Stimulated activated CD4-positive, alpha-beta T cell treated with anti-CD3 and anti-CD28 coated beads, Interleukin-4, amount 100 ng/mL, for 1 hour (primary cell): ENCODE measurements at places on chromosomes 3 and 15.
A peak's percentile ranks its signal among the peaks of the same experiment; 100 is the strongest.

DNA sequence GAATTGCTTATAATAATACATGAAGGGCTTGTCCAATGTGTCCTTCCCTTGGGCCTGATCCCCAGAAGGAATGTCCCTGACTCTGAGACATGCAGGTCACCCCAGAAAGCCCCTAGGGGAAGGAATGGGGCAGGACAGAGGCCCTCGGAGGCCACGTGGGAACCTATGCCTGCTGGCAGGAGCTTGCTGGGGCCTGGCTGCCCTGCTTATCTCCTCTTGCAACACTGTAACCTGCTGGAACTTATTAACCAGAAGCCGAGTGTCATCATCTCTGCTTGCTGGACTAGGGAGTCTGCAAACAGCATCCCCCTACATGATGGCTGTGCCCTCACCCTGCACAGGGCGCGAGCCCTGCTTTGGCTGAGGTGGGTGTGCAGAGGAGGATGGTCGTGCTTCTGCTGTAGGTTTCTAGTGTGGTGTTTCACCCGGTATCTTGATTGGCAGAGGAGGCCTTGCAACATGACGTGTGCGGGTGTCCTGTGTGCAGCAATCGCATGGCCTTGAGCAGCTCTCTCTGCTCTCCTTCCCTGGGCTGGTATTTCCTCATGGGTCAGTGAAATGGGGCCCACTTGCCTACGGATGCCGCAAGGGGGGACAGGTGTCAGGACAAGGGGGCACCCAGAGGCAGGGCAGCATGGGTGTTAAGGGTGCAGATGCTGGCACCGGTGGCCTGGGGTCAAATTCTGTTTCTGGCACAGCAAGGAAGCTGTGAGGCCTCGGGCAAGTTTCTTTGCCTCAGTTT, 5.0 kb downstream of the CHST13 start:
- no peak for DNase-seq

- no peak for DNase-seq
These were observed 174.8 kb downstream of the POLR2M start for GRCh38 chr15:57881361-57881760.

DNA sequence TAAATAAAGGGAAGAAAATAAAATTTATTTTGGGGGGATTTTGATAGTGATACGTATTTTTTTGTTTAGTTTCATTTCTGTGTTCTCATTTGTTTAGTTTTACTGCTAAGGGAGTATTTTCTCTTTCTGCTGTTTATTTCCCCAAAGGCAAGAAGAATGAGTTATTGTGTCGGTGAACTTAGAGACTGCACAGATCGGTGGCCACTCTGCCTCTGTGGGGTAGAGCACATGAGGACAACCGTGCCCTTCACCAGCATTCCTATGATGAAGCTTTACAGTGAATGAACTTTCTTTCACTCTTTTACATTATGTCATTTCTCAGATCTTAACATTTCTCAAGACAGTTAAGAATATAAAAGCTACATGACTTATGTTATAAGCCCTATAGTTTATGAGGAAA, 214.4 kb downstream of the OCA2 start:
- no peak for DNase-seq

GRCh38 chr15:88649286-88649733, 10.5 kb downstream of the ISG20 start:
- peak; percentile 76 for DNase-seq

DNA sequence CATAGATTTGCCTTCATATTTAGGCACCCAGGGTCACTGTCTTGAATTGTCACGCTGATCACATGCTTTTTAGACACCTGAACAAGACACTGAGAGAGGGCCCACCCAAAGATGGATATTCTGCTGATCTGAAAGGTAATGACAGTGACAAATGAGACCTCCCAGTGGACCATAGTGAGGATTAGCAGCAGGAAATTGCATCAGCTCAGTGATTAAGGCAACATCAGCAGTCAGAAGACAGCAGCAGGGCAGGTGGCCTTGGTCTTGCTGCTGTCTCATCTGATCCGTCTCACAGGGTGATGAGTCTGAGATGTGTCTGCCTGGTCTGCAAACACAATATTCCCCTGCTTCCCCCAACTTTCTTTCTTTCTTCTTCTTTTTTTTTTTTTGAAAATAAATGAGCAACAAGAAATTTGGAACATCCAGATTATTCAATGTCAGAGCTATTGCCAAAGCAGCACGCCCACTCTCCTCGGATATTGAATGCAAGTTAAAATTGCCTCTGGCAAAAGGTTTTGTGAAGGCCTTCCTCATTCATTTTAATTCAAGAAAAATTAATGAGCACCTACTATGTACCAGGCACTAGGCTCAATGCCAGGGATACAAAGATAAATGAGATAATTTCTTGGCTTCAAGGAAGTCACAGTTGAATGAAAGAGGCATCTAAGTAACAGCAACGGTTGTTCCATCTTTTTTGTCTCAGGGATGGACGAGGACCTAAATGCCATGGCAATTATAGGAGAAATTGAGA, 14.1 kb downstream of the OTOL1 start:
- DNase-seq = no peak

DNA sequence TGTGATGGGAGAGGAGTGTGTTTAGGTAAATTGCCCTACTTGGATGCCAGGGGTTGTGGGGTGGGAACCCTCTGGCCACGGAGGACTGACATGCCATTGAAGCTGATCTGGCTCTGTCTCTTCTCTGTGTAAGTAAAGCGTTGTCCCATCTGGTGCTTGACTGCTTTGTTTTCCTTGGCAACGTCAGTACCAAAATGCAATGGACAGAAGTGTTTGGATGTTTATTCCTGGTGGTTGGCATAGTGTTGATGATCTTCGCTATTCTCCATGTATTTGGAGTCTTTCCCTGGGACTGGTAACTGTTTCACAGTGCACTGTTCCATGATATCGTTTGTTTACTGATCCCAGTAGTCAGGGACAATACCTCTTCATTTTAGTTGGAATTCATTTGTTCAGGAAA, 130.5 kb upstream of the MCTP2 start:
- DNase-seq = no peak

DNA sequence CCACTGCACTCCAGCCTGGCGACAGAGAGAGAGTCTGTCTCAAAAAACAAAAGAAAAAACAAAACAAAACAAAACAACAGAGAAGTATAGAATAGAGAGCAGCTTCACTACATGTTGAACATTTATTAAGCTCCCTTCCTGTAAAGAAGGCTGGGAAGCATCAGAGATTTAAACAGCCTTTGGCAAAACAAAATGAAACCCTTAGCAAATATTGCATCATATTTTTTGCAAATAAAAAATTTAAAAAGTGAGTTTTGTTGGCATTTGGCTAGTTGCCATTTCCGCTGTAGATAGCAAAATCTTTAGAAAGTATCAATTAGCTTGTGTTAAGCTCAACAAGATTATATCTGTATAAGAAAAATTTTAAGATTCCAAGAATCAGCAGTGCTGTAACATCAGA, 151.2 kb downstream of the SERPINI1 start:
- no peak for DNase-seq
